Activated CD4-positive, alpha-beta T cell treated with anti-CD3 and anti-CD28 coated beads for 36 hours (primary cell): ENCODE measurements at places on chromosomes 11 and 22.

- DNase-seq = no peak
Observed at GRCh38 chr11:90438069-90438468, 215.2 kb upstream of the CHORDC1 start.

DNA sequence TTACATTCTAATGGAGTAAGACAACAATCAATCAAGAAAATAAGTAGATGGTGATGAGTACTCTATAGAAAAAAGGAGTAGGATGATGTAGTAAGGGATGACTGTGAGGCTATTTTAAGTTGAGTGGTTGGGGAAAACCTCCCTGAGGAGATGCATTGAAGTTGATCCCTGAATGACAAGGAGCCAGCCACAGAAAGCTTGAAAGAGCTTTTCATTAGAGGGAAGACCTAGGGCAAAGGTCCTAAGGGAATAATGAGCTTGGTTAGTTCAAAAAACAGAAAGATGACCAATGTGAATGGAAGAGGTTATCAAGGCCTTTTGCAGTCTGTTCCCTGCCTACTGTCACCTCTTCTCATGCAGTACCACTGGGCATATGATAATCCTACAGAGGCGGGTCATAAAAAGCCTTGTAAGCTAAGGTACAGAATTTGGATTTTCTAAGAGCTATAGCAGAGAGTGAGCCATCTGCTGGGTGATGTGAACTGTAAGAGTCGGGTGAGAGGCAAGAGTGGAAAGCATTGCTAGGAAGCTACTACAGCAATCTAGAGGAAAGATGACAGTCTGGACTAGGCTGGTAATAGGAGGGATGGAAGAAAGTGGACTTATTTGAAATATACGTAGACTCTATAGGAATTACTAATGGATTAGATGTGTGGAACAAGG, 3.1 kb downstream of the PPP2R1B start:
- DNase-seq = no peak

- peak; percentile 31 for DNase-seq
Observed at GRCh38 chr22:32823024-32823730, 21.7 kb downstream of the TIMP3 start.

- DNase-seq = no peak
Observed at GRCh38 chr11:33543823-33544222, 156.8 kb downstream of the C11orf91 start.

GRCh38 chr11:106012744-106013143, 9.3 kb downstream of the MSANTD4 start:
- no peak for DNase-seq

GRCh38 chr11:95262994-95263765, 32.2 kb upstream of the SESN3 start:
- DNase-seq = no peak
